CD4-positive, alpha-beta T cell treated with Interleukin-15 for 4 hours (primary cell): ENCODE measurements at places on chromosomes 16 and 17.

- DNase-seq: no peak
Observed at GRCh38 chr16:11719762-11720161, 22.9 kb downstream of the TXNDC11 start.

- DNase-seq: no peak
Observed at GRCh38 chr17:17871913-17872312, 35.1 kb upstream of the SREBF1 start.

DNA sequence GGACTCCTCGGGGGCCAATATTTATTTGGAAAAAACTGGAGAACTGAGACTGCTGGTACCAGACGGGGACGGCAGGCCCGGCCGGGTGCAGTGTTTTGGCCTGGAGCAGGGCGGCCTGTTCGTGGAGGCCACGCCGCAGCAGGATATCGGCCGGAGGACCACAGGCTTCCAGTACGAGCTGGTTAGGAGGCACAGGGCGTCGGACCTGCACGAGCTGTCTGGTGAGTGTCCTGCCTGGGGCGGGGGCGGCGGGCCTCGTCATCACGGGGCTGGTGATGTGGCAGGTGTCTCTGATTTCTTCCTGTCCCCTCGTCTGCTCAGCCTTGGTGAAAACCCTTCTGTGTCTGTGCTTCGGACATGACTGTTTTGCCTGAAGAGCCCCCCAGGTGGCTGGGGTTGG is 5.7 kb downstream of the METRNL start:
- no peak for DNase-seq

GRCh38 chr17:69059458-69060175 is 1.1 kb downstream of the ABCA9 start:
- DNase-seq: no peak

DNA sequence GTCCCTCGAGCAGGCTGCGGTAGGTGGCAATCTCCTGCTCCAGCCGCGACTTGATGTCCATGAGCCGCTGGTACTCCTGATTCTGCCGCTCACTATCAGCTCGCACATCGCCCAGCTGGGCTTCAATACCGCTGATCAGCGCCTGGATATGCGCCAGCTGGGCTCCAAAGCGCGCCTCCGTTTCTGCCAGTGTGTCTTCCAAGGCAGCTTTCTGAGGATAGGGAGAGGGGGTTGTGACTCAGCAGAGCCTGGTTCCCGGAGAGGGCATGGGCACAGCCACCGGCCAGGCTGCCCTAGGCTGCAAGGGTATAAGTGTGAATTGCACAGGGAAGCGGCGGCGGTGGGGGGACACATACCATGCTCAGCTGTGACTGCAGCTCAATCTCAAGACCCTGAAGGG is 4.3 kb downstream of the KRT19 start:
- DNase-seq: no peak

DNA sequence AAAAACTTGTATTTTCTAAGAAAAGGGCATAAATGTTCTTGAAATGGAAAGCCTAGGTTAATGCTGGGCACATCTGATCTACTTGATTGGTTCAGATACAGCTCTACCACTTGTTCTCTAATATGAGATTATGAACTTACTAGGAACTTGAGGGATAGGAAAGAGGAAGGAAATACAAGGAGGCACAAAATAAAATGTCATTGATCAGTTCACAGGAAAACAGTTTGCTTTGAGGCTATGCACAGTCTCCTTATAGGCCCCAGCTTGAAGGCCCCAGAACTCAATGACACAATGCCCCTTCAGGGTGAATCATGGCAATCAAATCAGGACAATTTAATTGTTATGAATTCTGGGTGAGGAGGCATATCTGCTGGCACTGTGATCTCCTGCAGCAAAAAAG is 27.1 kb downstream of the NXPH3 start:
- no peak for DNase-seq

DNA sequence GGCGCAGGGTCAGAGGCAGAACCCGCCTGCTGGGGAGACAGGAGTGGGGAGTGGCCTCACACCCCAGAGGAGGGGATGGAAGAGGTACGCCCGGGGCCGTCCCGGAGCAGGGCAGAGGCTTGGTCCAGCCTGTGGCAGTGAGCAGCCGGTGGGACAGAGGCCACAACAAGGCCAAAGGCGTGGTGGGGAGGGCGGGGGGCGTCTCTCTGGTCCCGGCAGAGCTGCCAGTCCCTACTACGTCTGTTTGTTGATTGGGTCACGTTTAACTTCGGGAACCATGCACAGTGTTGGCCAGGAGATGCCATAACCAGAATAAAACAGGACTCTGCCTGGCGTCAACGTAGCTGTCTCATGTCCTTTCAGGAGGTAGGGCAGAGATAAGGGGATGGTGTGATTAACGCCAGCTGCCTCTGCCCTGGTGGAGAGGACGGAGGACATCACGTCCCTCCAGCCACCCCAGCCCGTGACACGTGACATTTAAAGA is 192.8 kb downstream of the BANP start:
- DNase-seq: no peak

DNA sequence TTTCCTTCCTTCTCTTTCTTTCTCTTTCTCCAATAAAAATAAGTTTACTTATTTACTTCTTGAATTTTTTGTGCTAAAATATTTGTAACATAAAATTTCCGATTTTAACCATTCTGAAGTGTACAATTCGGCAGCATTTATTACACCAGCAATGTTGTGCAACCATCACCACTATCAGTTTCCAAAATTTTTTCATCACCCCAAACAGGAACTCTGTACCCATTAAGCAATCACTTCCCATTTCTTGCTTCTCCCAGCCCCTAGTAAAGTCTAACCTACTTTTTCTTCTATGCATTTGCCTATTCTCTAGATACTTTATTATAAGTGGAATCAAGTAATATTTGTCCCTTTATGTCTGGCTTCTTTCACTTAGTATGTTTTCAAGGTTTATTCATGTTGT is 2.5 kb upstream of the HP start:
- no peak for DNase-seq

DNA sequence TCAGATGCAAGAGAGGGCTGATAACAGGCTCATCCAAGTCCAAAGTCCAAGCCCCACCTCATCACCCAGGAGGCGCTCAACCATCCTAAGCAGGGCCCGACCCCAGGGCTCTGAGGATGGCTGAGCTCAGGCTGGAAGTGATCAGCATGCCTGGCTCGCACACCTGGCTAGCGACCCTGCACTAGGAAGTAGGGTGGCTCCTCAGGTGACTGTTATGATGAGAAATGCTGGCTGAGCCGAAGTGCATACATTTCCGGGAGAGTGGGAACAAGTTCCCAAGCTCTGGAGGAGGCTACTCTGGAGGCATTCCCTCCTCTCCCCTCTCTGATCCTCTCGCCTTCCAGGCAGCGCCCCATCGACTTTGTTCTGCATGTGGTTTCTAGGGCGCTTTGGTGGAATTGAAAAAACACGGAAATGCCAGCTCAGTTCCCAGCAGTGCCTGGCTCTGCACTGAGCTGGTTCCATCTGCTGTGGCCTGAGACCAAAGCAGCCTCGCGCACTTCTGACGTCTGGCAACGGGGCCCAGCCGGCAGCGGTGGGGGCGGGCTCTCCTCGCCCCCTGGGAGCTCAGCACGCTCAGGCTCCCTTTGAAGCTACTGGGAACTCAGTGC is 130.3 kb downstream of the IRF8 start:
- DNase-seq: no peak

GRCh38 chr17:32518646-32519227 is 31.9 kb downstream of the CDK5R1 start:
- DNase-seq: no peak
